Suppressor macrophage treated with lipopolysaccharide for 1 hour (primary cell): ENCODE measurements at places on chromosomes 3 and 15.
A peak's percentile ranks its signal among the peaks of the same experiment; 100 is the strongest.

DNA sequence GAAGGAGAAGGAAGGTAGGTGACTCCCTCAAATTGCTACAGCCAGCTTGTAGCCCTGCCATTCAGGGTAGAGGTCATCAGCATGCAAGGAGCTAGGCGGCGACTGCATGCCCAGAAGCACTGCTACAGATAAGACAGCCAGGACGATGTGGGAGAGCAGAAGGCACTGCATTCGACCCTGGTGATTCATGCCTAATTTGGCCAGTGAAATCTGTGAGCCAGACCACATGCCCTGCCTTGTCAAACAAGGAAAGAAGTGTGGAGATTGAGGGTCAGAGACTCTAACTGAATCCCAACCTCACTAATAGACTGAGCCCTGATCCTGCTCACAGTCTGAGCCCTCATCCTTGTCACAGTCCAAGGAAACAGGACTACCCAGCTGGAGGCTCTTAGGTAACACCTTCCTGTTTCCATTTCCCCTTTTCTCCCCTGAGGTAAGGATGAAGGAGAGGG, 86.6 kb downstream of the LINGO1 start:
- peak; percentile 40 for DNase-seq

DNA sequence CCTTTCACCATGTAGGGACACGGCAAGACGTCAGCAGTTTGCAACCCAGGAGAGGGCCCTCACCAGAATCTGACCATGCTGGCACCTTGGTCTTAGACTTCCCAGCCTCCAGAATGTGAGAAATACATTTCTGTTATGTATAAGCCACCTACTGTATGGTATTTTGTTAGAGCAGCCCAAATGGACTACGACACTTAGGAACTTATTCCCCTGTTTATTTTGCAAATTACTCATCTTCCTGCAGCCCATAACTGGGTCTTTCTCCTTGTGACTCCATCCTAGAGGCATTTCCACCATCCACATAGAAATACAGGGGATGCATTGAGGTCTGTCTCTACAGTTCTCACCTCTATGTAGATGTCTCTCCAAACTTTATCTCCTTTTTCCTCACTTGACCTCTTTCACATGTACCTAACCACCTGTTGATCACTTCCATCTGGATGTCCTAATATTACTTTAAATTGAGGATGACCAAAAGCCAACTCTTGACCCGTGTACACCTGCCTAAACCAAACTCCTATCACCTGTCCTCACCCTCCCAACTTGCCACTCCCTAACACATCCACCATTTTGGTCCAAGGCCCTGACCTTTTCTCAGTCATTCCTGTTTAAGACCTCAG, 406.0 kb upstream of the WNT5A start:
- DNase-seq = no peak

- DNase-seq = peak; percentile 41
Measured at GRCh38 chr3:69692761-69693160, 46.5 kb upstream of the MITF start.

DNA sequence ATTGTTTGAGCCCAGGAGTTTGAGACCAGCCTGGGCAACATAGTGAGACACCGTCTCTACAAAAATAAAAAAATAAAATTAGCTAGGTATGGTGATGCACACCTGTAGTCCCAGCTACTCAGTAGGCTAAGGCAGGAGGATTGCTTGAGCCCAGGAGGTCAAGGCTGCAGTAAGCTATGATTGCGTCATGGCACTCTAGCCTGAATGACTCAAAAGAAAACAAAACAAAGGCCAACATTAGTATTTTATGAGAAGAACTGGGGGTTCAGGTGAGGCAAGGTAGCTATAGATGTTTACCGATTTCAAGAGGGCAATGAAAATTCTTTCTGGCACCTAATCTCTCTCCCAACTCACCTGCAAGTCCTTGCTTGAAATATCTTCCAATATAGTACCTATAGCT, 77.2 kb downstream of the GREM1 start:
- DNase-seq = no peak

DNA sequence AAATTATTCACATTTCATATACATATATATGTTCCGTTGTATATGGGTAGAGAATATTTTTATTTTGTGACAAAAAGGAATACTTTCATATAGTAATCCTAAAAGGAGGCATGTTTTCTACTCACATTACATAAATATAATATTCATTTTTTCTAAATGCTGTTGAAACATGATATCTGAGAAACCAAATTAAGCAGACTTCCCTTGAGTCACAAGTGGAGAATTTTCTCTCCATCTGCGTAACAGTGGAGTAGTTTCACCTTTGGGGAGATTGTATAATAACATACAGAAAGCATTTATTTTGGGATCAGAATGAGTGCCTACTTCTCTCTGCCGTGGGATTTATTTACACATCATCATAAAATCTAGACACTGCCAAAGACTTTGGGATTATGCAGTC, 849.8 kb downstream of the NSUN3 start:
- no peak for DNase-seq
